ENCODE measurements at places on chromosomes 3 and 15.
A peak's percentile ranks its signal among the peaks of the same experiment; 100 is the strongest.

- DNase-seq = no peak
Observed at GRCh38 chr15:78956937-78957336, 12.1 kb upstream of the CTSH start.

- DNase-seq = peak; percentile 6
Observed at GRCh38 chr3:44058022-44058867, 183.4 kb upstream of the TOPAZ1 start.

DNA sequence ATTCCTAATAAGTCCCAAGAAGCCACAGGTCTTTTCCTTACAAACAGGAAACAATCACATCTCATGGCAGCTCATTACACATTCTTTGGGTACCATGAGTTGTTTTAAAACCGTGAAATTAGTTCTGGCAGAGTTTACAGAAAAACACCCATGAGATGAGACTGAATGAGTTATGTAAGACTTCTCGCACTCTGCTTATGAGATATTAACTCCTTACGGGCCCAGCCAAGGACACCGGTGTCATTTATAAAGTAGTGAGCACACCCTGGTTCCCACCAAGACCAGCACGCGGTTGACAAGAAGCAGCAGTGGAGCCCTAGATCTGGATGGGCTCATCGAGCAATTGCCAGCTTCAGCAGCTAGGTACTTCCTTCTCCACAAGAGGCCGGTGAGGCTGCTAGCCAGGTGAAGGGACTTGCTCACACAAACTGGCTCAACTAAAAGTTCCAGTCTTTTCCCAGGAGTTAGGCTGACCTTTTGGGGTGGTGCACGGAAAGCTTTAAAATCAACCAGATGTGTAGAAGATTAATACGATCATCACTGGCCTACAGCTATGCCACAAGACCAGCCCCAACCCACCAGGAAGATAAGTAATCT is 318.6 kb upstream of the ICE2 start:
- DNase-seq = no peak

DNA sequence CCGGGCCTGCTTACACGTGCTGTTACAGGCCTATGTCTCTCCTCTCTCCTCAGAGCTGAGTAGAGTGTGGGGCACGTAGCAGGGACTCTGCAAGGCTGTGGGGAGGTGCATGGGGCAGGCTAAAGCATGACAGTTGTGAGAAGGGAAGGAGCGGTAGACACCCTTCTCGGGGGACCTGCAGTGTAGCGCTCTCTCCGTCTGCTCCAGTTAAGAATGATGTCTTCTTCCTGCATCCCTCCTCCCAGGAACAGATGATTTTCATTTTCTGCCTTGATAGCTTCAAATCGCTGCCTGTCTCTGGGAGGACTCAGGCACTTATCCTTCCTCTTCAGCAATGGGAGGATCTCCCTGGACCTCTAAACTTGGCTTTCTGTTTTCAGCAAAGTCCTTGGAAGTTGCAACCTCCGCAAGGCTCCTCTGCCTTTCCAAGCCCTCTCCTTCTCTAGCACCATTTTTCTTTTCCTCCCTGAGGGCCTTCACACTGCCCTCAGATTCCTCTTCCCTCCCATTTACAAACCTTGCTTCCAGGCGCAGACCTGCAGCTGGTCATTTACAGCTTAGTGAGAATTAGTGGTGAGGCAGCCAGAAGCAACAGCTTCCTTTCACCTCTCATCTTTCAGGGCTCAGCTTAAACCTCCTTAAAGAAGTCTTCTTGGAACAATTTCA is 23.4 kb upstream of the TLE3 start:
- DNase-seq = no peak

DNA sequence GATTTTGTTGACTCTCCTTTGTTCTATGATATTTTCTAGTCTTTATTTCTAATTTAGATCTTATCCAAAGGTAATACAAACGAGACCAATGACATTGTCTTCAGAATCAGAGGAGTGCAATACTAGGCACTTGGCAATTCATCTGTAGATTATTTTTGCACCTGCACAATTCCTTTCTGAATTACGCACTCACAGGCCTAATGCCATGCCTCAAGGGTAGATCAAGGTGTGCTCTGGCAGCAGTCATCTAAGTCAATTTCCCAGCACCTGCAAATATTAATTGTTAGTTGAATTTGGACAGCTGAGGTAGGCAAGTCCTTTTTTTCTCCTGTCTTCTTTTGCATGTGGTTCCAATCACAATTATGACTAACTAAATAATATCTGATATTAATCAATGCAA is 653.2 kb downstream of the ROBO2 start:
- no peak for DNase-seq

- DNase-seq = no peak
Observed at GRCh38 chr3:105343991-105344390, 22.7 kb upstream of the ALCAM start.

- no peak for DNase-seq
Observed at GRCh38 chr3:167602041-167602440, 51.7 kb downstream of the WDR49 start.

DNA sequence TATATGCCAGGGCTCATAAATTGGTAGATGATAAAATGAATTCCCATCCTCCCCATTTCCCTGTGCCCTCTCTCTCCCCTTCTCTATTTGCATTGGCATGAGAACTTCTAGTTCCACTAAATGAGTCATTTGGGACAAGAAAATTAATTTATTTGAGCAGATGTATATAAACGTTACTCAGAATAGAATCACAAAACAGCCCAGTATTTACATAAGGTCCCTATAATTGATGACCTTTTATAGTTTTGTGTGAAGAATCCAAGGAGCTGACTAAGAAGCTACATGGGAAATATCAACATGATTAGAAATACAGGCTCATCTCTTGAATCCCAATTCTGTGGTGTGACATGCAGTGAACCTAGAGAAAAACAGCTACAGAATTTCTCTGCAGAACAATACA is 617.7 kb upstream of the NR2F2 start:
- no peak for DNase-seq

Data from stimulated activated CD4-positive, alpha-beta T cell treated with anti-CD3 and anti-CD28 coated beads, Interleukin-15, amount 100 ng/mL, for 48 hours (primary cell).